NCI-H2227 treated with DMSO at 0.1 percent for 48 hours (cell line): ENCODE measurements at places on chromosomes 5 and 9.

DNA sequence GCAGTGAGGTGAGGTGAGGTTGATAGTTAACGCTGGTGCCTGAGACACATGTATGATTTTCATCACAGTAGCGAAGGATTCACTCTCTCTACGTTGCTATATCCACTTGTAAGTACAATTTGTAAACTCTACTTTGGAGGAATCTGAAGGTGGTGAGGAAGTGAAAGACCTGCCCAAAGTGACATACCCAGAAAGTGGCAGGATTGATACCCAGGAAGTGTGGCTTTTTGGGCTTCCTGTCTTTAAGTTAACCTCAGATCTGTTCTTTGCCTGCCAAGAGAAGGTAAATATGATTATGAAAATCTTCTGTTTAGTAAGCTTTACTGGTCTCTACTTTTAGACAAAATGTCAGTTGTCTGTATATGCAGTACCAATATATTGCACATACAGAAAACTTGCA, 143.1 kb downstream of the SH3GL2 start:
- no peak for DNase-seq

DNA sequence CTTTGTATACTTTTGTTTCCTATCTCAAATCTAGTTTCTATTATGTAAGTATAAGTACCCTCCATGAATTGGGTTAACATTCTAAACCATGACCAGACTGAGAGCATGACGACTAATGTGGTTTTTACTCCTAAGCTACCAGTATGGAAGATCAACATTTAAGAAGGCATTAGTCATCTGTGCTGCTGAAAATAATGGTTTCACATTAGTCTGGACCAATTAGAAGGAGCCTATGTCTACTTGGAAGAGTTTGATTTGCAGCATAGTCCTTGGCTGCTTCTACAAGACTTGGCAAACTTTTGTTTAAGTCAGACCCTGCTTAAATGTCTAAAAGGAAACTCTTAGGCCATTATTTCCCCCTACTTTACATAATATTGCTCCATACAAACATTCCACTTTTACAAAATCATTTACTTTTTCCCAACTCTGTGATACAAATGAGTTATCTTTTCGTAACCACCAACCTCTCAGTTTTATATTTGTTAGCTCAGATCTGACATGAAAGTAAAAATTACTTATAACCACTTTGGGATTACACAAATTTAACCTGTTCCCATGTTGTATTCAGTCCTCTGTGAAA, 186.7 kb downstream of the COMMD10 start:
- DNase-seq: no peak

- DNase-seq: no peak
Observed at GRCh38 chr9:137813167-137813566, 64.4 kb upstream of the CACNA1B start.

DNA sequence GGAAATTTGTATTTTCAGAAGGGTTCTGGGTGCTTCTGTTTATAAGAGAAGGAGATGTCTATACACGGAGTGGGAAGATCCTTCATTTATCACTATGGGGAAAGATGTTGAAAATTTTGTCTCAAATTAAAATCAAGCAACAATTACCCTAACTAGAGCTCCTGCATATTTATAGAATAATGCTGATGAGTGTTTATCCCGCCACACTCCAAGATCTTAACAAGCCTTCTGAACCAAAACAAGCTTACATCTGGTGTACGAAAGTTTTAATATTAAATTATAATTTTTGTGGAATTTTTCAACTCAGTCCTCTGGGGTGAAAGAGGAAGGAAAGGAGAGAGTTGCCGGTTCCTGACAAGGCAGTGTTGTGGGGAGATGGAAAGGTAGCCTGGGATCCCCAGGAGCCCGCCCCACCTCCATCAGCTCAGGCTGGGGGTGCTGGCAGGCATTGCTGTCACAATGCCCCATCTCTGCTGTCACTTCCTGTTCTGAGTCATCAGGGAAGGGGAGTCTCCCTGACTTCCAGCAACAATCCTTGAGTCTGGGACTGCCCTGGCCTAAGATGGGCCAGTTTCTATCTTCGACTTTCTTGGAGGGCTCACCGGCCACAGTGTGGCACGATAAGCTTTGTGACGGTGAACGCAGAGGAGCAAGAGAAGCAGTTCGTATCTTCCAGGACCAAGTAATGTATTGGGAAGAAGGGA, 64.5 kb downstream of the ERAP1 start:
- no peak for DNase-seq

GRCh38 chr9:84339962-84340361, 596 bp downstream of the SLC28A3 start:
- DNase-seq: no peak

DNA sequence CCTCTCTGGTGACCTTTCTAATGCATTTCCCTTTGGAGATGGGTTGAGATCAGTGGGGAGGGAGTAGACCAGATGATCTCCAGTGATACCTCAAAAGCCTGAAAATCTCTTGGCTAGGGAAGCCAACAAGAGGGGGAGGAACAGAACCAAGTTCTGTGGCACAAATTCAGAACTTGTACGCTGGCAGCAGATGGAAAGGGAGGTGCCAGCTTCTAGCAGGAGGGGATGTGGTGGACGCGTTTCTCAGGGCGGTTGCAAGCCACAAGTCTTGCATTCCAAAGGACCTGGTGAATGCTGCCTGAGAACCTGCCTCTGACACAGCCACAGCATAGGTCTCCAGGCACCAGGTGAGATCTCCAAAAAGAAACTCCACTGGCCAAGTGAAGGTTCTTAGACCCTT, 13.4 kb downstream of the SLIT3 start:
- DNase-seq: no peak

- DNase-seq: no peak
Observed at GRCh38 chr5:168755548-168756093, 176.5 kb upstream of the PANK3 start.

DNA sequence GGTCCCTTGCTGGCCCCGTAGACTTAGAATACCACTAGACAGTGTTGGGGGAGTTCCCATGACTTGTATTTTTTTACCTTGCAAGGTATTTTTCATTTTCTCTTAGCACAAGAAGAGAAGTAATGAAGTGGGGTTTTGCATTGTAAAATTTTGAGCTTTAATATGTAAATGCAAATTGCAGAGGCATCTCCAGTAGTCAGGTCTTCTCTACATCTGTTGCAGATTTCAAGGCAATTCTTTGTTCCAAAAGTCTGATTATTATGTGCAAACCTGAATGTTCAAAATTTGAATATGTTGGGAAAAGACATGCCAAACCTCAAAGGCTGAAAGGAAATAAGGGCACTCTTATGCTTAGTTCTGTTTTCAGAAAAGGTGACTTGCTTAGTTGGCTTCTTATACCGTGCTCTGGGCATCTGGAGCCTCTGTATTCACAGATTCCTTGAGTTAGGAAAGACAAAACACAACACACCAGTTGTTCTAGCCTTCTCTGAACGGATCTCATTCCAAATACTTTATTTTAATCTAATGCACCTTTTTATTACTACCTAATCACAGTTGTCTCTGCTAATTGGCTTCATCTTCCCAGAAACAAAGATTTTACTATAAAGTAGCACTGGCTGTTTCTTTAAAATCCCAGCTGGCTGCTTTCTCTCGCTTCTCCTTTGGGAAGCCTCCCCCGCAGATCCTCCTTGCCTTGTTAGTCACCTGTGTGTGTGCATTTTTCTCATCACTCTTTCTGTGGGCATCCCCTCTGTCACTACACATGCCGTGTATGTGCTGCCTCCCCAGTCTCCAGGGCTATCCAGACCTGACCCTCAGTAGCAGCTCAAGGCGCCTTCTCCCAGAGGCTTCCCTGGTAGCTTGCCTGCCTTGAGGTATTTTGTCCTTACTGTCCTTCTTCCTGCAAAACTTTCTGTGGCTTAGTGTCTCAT, 138.2 kb downstream of the TLE4 start:
- no peak for DNase-seq

DNA sequence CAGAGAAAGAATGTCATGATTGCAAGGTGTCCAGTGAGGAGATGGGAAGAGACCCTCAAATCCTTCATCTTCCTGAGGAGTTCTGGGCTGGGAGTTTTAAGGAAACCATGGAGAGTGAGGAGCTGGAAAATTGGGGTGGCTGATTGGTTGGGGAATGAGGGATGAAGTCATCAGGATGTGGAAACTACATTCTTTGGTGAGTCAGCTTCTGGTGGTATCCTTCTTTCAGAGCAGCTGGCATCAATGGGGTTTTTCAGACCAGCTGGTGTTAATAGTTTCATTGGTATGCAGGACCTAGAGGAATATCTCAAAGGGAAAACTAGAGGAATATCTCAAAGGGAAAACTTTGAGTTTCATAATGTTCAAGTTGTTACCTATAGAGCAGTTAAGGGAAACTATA, 45.2 kb downstream of the RNF180 start:
- no peak for DNase-seq

- no peak for DNase-seq
Observed at GRCh38 chr5:149002761-149003689, 59.8 kb downstream of the SH3TC2 start.

GRCh38 chr5:133132717-133133116, 80.9 kb downstream of the HSPA4 start:
- DNase-seq: no peak

DNA sequence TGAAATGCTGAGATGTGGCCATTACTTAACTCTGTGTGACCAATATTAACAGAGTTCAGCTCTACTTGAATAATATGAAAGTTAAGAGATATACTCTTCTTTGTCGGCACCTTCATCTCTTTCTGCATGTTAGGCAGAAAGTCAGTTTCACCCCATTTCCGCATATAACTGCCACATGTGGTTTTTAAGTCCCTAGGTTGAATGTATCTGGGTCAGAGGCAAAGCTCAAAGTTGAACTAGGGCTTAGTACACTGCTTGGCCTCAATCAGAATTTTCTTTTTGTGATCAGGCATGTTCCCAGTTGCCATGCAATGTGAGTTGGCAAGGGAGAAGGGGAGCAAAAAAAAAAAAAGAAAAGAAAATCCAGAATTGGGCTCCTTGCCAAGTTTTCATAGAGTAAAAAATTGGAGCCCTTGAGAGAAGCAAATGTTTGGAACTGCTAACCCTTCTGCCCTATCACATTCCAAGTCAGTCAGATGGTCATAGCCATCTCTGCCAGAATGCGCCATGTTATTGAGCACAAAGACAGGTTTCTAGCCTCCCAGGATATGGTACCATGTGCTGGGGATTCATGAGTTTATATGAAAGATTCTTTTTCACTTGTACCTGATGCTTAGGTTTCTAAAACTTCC, 251.2 kb upstream of the RORB start:
- no peak for DNase-seq

GRCh38 chr5:2014058-2014610, 131.4 kb upstream of the IRX4 start:
- DNase-seq: no peak

DNA sequence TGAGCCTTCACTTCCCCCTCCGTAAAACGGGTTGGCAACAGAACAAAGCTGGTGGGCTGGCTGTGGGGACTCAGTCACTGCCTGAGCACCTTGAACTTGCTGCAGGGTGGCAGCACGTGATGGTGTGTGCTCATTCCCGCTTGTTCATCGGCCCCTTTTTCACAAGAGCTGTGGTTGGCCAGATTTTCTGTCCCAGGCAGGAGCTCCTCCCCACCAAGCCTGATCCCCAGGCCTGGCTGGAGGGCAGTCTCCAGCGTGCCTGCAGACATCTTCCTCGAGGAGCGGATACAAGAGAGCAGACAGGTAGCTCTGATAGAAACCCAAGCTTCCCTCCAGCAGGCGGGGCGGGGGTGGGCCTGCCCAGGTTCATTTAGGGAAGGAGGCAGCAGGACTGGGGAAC, 61.9 kb upstream of the ORM1 start:
- no peak for DNase-seq

DNA sequence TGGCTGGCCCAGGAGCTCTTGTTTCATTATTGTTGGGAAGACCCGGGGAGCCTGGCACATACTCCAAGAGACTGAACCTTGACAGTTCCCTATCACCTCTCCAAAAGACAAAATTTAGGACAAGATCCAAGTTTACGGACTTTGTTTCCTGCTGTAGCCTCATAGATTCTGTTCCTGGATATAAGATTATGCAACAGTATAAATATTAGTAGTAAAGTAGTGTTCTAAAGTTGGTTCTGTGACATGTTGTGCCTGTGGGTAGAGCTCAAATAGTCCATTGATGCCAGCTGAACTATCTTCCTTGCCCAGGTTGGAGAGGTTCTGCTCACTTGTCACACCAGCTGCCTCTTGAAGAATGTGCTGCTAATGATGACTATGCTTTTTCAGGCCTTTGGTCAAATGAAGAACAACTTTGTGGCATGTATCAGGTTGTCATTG, 430.2 kb downstream of the DMAC1 start:
- no peak for DNase-seq

- no peak for DNase-seq
Observed at GRCh38 chr9:72537011-72537545, 15.7 kb downstream of the TMC1 start.

DNA sequence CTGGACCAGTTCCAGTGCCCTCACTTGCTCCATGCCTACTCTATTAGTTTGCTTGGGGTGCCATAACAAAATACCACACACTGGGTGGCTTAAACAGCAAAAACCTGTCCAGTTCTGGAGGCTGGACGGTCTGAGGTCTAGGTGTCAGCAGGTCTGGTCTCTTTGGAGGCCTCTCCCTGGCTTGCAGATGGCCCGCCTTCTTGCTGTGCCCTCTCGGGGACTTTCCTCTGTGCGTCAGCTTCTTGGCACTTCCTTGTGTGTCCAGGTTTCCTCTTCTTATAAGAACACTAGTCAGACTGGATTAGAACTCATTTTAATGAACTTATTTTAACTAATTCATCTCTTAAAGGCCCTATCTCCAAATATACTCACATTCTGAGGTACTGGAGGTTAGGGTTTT, 97.2 kb downstream of the CARTPT start:
- no peak for DNase-seq

DNA sequence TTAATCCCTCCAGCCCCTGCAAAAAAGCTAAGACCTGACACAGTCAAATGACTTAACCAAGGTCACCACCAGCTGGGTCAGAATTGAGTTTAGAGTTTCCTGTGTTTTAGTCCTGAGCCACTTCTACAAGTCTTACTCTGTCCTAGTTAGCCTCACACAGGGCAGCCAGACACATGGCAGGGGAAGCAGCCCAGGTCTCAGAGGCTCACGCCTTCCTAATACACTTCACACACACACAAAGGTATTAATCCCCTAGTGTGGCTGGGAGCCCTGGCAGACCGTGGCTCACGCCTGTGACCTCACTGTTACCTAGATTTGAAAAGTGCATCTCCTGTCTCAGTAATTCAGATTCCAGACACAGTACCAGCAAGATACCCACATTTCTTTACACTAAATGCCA, 77.4 kb upstream of the WWC1 start:
- no peak for DNase-seq

GRCh38 chr9:11318946-11319345, 706.1 kb upstream of the PTPRD start:
- no peak for DNase-seq

DNA sequence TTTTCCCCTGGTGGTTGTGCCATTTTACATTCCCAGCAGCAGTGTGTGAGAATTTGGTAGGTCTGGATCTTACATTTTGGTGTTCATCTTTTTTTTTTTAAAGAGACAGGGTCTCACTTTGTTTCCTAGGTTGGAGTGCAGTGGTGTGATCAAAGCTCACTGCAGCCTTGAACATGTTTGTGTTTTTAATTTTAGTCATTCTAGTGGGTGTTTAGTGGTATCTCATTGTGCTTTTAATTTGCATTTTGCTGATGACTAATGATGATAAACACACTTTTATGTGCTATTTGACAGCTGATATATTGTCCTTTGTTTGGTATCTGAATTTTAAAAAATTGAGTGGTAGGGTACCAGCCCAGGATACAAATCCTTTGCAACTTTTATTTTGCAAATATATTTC, 53.4 kb upstream of the POMT1 start:
- DNase-seq: no peak
